IMR-90 (cell line): ENCODE measurements at places on chromosomes 2 and 18.

- no peak for DNase-seq
These were observed 1.1 kb downstream of the L3MBTL4 start for GRCh38 chr18:6413579-6414117.

GRCh38 chr2:170073288-170073687, 104.7 kb upstream of the MYO3B start:
- DNase-seq: peak; percentile 71

DNA sequence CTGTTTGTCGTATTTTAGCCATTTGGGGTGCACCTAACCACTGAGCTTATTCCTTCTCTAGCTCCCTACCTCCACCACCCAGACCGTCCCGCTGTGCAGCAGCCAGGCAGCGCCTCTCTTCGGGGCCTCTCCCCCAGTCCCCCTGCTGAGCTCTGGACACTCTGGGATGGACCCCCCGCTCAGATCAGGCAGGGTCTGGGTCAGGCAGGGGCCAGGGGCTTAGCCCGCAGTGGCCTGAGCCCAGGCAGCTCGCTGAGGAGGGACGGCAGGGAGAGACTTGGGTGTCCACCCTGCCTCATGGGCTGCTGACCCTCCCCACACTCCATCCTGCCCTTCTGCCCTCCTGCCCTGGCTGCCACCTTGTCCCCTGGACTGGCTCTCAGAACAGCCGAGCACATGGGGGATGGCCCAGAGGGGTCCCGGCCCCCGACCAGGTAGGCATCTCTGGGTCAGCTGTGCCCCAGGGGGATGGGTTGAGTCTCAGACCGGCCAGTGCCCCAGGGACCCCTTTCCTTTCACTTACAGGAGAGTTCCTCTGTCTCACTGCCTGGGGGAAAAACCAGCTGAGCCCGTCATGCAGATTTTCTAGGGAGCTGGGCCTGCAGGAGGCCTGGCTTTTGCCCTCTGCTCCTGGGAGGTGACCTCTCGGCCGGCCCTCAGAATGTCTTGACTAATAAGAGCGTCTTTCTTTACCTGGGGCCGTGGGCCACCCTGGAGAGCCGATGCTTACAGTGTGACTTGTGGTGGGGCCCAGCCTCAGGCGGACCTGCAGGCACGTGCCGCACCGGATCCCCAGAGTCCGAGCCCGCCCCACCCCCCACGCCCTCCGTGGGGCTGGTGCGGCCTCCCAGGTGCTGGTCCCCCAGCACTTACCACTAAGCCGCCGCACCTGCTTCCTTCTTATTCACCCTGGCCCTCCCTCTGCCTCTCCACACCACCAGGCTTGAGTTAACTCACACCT, 22.8 kb upstream of the PXDN start:
- DNase-seq: no peak

- no peak for DNase-seq
These were observed 92.3 kb downstream of the LYPD1 start for GRCh38 chr2:132577686-132578085.

DNA sequence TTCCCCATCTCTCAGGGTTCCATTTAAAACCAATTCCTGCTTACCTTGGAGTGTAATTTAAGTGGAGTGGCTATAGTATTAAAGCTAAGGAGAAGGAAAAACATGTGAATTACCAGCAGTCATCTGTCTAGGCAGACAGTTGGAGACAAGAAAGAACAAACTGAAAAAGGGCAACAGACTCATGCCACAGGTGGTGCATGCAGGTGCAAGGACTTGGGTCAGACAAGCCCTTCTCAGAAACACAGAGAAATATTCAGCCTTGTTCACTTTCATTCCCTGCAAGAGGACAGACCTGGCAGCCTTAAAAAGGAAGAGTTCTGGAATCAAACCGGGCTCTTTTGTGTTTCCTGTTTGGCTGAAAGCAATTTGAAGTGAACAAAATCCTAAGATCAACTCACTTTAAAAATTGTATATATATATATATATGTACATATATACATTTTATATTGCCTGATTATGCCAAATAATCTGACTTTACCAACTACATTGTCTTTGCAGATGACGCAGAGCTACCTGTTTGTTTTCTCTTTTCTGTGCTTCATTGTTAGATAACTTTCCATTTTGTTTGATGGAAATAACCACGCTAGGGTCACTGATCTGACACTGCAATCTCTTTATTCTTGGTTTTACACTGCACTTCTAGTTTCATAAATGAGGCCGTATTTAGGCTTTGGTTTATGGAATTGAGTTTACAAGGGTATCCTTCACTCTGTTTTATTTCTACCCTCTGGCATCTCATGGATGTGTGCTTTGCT, 35.1 kb upstream of the VPS54 start:
- no peak for DNase-seq

GRCh38 chr2:239818531-239819011, 206.6 kb downstream of the NDUFA10 start:
- DNase-seq: no peak

DNA sequence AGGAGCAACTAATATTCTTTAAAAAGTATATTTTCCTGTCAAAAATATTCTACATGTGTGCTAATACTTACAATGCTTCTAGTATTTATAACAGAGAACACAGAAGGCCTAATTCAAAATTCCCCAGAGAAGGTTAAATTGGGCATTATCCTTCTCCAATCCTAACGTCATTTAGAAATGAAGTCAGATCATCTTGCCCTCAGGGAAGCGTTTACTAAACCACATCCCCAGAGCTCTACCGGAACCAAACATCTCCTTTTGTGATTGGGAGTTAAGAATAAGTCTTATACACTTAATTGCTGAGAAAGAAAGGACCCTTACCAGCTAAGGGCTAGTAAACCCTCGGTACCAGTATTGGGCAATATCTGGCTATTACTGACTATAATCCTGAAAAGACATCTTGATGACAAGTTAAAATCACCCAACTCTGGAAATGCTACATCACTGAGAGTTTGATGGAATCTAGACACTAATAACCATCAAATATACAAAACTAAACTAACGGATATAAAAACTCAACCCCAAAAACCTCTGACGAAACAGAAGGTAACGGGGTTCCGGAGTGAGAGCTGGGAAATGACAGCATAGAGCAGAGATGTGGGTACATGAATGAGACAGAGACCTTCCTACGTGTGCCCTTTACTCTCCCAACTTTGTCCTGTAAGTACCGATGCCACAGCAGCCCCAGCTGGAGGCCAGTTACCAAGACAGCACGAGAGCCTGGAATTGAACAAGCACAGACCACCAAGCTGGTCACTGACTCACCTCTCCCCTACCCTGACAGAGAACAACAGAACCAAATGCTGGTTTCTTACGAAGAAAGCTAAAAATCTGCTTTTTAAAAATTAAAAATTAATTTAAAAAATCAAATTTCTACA, 35.0 kb downstream of the WDSUB1 start:
- no peak for DNase-seq

DNA sequence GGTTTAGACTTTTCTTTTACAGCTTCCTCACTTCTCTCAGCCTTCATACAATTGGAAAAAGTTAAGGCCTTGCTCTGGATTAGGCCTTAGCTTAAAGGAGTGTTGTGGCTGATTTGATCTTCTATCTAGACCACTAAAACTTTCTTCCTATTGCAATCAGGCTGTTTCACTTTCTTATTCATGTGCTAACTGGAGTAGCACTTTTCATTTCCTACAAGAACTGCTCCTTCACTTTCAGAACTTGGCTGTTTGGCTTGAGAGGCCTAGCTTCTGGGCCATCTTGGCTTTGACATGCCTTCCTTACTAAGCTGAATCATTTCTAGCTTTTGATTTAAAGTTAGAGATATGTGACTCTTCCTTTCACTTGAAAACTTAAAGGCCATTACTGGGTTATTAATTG, 114.3 kb downstream of the ARHGEF4 start:
- no peak for DNase-seq

- no peak for DNase-seq
These were observed 19.4 kb downstream of the MMADHC start for GRCh38 chr2:149568138-149568537.

- DNase-seq: peak; percentile 3
These were observed 98.7 kb upstream of the VWC2L start for GRCh38 chr2:214311931-214312749.

- no peak for DNase-seq
These were observed 58.0 kb upstream of the ZNF521 start for GRCh38 chr18:25409971-25410370.

DNA sequence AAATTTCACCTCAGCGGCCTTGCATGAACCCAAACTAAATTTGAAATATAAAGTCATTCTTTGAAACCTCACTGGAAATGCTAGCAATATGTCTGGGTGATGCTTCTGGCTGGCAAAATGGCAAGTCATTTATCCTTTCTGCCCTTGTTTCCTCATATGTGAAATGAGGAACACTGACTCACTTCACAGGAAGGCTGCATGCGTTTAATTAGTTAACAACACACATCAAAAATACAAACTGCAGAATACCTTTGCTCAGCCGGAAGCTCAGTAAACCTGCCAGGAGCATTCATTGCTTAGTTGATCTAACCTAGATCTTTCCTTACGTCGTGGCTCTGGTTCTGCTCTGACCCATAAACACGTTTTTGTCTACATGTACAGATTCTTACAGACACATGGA, 214.2 kb upstream of the ACVR2A start:
- DNase-seq: no peak

DNA sequence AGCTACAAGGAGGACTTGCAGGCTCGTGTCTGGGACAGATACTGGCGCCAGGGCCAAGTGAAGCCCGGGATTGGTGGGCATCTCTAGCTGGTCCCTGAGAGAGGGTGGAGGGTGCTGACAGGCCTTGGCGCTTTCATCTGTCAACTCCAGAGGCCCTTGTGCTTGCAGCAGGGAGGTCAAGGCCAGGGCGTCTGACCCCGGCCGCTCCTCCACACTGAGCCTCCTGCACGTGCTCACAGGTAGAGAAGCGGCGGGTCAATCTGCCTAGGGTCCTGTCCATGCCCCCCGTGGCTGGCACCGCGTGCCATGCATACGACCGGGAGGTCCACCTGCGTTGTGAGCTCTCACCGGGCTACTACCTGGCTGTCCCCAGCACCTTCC, 9.5 kb downstream of the CAPN10 start:
- no peak for DNase-seq

- no peak for DNase-seq
These were observed 19.1 kb downstream of the MSH2 start for GRCh38 chr2:47422016-47422415.

- no peak for DNase-seq
These were observed 96.8 kb downstream of the ADD2 start for GRCh38 chr2:70671092-70671675.

GRCh38 chr18:77736842-77737241, 487.2 kb downstream of the GALR1 start:
- DNase-seq: no peak

GRCh38 chr2:239386872-239387445, 13.9 kb downstream of the HDAC4 start:
- DNase-seq: no peak

DNA sequence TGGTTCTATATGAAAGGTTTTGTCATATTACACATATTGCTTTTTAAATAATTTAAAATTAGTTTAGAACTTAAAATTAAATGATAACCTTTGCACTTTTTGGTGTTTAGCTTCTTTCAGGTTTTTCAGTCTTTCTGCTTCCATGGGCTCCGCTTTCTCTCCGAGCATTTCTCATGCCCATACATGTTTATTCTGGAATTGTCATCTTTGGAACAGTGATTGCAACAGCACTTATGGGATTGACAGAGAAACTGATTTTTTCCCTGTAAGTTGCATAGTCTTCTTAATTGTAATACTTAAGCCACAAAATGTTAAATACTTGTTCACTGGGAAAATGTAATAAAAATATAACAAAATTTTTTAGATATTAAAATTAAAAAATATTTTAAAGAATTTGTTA, 31.0 kb downstream of the CYBRD1 start:
- DNase-seq: no peak

GRCh38 chr18:74669136-74669798, 71.6 kb downstream of the ZNF407 start:
- DNase-seq: no peak

- DNase-seq: no peak
These were observed 10.1 kb downstream of the HJURP start for GRCh38 chr2:233844064-233844807.

GRCh38 chr2:162219426-162219825, 23.8 kb downstream of the FAP start:
- no peak for DNase-seq

GRCh38 chr2:20416723-20417122, 30.2 kb upstream of the RHOB start:
- DNase-seq: no peak

DNA sequence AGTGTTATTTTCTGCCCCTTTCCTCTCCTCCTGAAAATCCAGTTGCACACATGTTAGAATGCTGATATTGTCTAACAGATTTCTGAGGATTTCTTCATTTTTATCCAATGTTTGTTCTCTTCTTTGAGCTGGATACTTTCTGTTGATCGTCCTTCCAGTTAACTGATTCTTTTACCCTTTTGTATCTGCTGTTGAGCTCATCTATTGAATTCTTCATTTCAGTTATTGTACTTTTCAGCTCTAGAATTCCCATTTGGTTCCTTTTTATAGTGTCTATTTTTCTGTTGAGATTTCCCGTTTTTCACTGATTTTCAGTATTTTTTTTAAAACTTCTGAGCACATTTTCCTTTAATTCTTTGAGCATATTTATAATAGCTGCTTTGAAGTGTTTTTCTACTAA, 77.9 kb upstream of the B3GNT7 start:
- no peak for DNase-seq

- no peak for DNase-seq
These were observed 16.3 kb downstream of the TYMS start for GRCh38 chr18:673769-674168.

DNA sequence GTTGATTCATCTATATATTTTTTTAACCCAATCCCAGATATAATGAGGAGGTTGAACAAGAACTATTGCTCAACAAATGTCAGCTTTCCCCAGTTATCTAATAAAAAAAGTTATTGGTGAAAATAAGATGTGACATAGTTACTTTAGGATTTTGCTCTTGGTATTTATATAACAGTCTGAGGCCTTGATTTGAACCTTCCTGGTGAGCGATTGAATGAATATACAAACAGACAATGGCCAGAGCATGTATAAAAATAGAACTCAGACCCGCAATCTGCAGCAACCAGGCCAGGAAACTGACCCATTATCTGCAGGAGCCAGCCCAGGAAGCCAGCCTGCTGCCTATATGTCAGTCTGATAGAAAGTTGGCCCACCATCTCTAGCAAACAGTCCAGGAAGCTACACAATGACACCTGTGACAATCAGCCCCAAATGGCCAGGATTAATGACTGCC, 81.6 kb downstream of the HS6ST1 start:
- peak; percentile 80 for DNase-seq

GRCh38 chr2:68282811-68283418, 30.6 kb upstream of the PPP3R1 start:
- DNase-seq: peak; percentile 61

- DNase-seq: no peak
These were observed 159.2 kb upstream of the ID2 start for GRCh38 chr2:8522687-8523086.

DNA sequence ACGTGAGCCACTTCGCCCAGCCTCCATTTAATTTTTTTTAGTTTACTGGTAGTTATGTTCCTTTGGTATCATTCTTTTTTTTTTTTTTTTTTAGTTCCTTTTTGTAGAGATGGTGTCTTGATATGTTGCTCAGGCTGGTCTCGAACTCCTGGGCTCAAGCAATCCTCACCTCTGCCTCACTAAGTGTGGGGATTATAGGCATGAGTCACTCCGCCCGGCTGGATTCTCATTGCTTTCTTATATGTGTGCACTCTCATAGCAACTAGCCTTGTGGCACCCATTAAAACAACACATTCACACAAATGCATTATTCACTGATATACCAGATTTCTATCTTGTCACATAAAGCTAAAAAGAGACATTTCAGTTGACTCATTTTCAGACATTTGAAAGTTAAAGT, 4.2 kb downstream of the TTC27 start:
- peak; percentile 63 for DNase-seq
